Transverse colon (tissue), 4 donors: ENCODE measurements at places on chromosomes 13 and 19. TPM values are rescaled to one million over a fixed set of nuclear protein-coding genes. Genes with fewer than 3 reads are reported as not detected.

DNA sequence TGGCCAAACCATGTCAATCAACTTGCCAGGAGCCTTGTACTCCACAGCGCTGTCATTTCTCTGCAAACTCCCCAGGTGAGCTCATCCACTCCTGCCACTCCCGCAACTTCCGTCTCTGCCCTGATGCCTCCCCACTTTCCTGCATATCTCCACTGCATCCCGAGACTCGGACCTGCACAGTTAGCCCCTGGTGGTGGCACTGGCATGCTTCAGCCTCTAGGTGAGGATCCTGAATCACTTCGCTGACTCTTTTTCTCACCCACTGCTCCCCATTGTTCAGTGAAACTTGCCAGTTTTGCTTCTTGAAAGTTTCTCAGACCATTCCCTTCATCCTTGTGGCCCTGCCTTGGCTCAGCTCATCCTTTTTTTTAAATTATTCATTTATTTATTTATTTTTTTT is 3.4 kb upstream of the CTU1 start:
- no peaks in the 10 kb centered on the region for H3K36me3 ChIP-seq
- H3K4me1 ChIP-seq, result peaks cover 16% of the 10 kb centered on the region
- H3K4me3 ChIP-seq, result no peak overlapping the region
- H3K27me3 ChIP-seq, result peaks cover 9% of the 10 kb centered on the region

DNA sequence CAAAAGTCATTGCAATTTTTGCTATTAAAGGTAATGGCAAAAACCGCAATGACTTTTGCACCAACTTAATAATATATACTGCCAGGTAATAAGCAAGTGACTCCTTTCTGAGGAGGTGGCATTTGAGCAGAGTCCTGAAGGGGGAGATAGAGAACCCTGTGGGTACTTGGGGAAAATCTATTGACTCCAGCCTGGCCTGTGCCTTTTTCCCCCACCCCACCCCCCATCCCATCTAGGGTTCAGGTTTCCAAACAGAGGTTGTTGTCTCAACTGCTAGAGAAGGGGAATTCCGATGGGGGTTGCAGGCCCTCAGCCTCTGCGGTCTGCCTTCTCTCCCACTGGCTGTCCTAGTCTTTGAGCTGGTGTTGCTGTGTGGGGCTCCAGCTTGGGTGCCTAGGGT is 11.5 kb downstream of the S1PR2 start:
- no peak overlapping the region for H3K4me3 ChIP-seq
- H3K27me3 ChIP-seq, result no peaks in the 10 kb centered on the region
- no peaks in the 10 kb centered on the region for H3K36me3 ChIP-seq
- H3K4me1 ChIP-seq, result no peaks in the 10 kb centered on the region

DNA sequence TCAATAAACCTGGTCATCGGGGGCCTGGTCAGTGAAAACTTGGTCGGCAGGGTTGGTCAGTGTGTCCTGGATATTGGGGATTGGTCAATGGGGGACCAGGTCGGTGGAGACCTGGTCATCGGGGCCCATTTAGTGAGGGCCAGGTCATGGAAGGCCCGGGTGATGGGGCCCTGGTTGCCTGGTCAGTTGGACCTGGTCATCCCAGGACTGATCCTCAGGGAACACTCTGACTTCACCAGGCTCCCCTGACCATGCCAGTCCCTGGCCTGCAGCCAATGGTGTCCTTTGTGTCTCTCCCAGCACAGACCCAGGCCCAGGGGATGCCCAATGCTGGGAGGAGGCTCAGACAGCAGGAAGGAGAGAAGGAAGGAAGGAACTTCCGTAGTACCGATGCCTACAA is 42.1 kb upstream of the TPM4 start:
- no peak overlapping the region for H3K27ac ChIP-seq
- H3K4me3 ChIP-seq, result no peak overlapping the region
- no peak for DNase-seq
- no peaks in the 10 kb centered on the region for H3K27me3 ChIP-seq

DNA sequence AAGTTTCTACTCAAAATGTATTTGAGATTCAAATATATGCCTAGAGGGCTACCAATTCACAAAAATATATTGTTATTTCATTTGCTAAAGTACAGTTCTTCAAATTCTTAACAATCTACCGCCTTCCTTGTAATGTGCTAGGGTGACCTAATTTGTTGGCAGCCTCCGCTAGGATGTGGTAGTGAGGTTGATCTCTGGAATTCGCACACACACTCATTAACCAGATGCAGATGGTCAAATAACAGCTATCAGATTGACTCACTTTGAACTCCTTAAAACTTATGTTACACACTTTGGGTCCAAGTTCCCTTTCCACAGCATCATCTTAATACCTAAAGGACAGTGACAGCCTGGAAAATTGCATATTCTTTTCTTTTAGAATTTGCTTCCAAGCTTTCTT is 367.3 kb downstream of the DCT start:
- no peaks in the 10 kb centered on the region for H3K27me3 ChIP-seq
- no peaks in the 10 kb centered on the region for H3K36me3 ChIP-seq
- no peak for DNase-seq
- H3K4me3 ChIP-seq, result no peak overlapping the region

DNA sequence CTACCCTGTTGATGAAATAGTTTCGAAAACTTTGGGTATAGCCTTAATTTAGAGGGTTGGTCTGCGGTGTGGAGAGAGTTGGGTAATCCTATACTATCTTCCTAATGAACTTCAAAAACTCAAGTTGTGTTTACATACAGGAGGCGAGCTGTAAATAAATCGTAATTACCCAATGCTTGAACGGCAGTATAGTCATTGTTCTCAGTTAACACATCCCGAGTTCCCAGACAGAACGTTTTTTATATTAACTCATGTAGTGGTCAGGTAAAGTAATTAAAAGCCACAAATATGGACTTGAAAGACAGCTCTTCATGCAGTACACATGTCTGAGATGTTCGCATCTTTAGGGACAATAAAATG is 1.5 kb downstream of the PDS5B start:
- H3K4me3 ChIP-seq, result peak overlapping the region; percentile 74
- peaks cover 40% of the 10 kb centered on the region for H3K4me1 ChIP-seq
- peak overlapping the region; percentile 98 for H3K27ac ChIP-seq
- H3K36me3 ChIP-seq, result no peaks in the 10 kb centered on the region
- no peaks in the 10 kb centered on the region for H3K27me3 ChIP-seq
- no peak for DNase-seq

GRCh38 chr13:52891706-52892105 is 43.3 kb upstream of the PCDH8 start:
- no peaks in the 10 kb centered on the region for H3K27me3 ChIP-seq
- DNase-seq, result no peak
- H3K4me3 ChIP-seq, result no peak overlapping the region
- no peak overlapping the region for H3K27ac ChIP-seq
- H3K4me1 ChIP-seq, result no peaks in the 10 kb centered on the region
- no peaks in the 10 kb centered on the region for H3K36me3 ChIP-seq

DNA sequence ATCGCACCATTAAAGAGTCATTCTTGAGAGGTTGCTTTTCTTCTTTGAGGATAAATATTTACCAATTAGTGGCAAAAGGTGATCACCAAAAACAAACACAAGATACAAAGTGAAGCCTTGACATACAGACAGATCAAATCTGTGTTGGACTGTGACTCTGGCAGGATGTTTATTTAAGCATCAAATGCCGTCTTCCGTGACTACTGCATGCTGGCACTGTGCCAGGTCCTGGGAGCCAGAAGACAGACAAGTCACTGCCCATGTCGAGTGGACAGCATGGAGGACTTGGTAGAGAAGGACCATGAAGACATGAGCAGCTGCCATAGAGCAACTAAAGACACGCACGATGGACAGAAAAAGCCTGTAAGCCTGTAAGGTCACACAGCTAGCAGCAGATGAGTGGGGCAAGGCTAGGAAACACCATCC is 92.8 kb upstream of the FARP1 start:
- H3K36me3 ChIP-seq, result no peaks in the 10 kb centered on the region
- no peak overlapping the region for H3K4me3 ChIP-seq
- H3K4me1 ChIP-seq, result no peaks in the 10 kb centered on the region
- H3K27me3 ChIP-seq, result peaks cover 7% of the 10 kb centered on the region
- no peak for DNase-seq
- H3K27ac ChIP-seq, result no peak overlapping the region

GRCh38 chr13:31733647-31734046 is 5.7 kb upstream of the RXFP2 start:
- no peak overlapping the region for H3K4me3 ChIP-seq
- DNase-seq, result no peak
- H3K27me3 ChIP-seq, result no peaks in the 10 kb centered on the region
- no peak overlapping the region for H3K27ac ChIP-seq

- H3K27ac ChIP-seq, result peak overlapping the region; percentile 79
- no peak overlapping the region for H3K4me3 ChIP-seq
- H3K27me3 ChIP-seq, result no peaks in the 10 kb centered on the region
Observed at GRCh38 chr13:114049026-114049425, 75.2 kb upstream of the C13orf46 start.

- DNase-seq, result no peak
- H3K4me1 ChIP-seq, result no peaks in the 10 kb centered on the region
- no peak overlapping the region for H3K4me3 ChIP-seq
- no peak overlapping the region for H3K27ac ChIP-seq
- no peaks in the 10 kb centered on the region for H3K36me3 ChIP-seq
- no peaks in the 10 kb centered on the region for H3K27me3 ChIP-seq
Observed at GRCh38 chr13:26816881-26817280, 56.3 kb upstream of the GPR12 start.

The ELAVL1 gene
- total RNA-seq, result 11.9 TPM

The SIGLEC14 gene
- 2.2 TPM for total RNA-seq

The SPATA13 gene
- 612 TPM for total RNA-seq

The VSIG10L gene
- total RNA-seq, result 1.9 TPM
